ENCODE measurements at places on chromosomes 3 and 15.

DNA sequence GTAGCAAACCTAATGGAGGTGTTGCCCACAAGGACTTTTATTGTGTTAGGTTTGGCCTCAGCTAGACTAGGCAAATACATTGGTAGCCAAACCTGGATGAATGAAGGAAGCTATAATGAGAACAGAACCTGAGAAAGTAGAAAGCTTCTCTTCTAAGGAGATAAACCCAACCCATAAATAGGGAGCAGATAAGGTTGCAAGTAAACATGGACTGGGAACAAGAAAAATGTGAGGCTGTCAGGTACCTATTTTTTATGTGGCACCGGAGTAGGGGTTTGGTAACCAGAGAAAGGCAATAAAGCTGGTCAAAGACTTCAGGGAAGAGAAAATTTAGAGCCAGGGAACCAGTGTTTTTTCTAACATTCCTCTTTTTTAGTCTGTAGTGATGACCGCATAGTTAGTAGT lies 25.0 kb downstream of the ZNF654 start:
- no peak for DNase-seq

- DNase-seq, result peak; percentile 58
These were observed 199.1 kb downstream of the LRRN1 start for GRCh38 chr3:3998140-3998922.

- no peak for DNase-seq
These were observed 222.1 kb downstream of the LRTM1 start for GRCh38 chr3:54705730-54706129.

- DNase-seq, result no peak
These were observed 3.3 kb downstream of the TRIM71 start for GRCh38 chr3:32820971-32821685.

DNA sequence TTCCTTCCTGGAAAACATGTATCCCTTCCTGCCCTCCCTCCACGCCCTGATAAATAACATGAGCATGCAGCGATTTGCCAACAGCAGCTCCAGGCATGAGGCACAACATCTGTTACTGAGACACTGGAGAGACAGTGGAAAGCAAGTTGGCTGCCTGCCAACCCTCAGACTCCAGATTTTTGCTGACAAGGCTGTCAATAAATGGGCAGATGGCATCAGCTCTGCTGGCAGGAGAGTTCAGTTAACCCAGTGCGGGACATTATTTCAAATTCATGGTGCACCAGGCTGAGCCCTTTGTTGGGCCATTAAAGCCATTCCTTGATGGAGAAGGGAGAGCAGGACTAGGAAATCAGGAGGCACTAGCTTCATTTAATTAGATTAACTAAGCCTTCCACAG lies 293.3 kb downstream of the MEX3B start:
- no peak for DNase-seq

GRCh38 chr3:193530231-193531165 lies 24.2 kb downstream of the ATP13A4 start:
- no peak for DNase-seq

GRCh38 chr3:144200004-144200403 lies 228.4 kb downstream of the DIPK2A start:
- DNase-seq, result no peak

GRCh38 chr15:42832576-42832975 lies 88.0 kb downstream of the TTBK2 start:
- peak; percentile 61 for DNase-seq

DNA sequence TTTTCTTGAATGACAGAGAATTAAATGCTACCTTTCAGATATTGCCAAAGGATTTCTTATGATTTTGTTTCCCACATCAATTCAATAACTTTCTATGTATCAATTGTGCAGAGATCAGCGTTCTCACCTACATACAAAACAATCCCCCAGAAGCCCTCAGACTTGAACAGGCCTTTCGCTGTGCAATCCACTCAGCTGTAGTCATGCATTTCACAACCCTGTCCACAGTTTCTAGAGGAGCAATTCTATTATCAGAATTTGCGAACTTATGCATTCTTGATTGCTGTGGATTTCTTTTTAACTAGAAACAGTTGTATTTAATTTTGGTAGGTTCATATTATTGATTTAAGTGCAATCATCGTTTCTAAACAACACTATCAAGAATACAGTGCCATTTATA lies 13.7 kb upstream of the ALCAM start:
- no peak for DNase-seq

DNA sequence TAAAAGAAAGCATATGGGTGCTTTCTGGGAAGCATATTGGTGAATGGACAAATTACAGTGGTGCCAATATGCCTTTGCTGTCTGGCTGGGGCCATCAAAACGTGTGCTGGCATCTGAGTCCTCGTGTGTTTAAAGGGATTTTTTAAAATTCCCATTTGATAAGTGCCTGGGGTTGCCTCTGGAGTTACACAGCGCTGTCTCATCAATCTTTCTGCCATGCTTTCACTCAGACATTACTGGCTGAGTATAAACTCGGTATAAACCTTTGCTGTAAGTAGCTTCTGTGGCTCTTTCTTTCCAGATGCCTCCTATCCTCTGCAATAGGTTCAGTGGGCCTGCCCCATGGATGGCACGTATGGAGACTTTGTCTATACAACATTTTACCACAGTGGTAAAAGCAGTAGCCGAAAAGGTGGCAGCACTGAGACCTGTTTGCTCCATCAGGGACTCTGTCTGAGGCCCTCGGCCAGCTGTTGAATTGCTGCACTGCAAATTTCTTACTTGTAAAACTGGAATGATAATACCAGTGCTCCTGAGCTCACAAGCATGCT lies 195.5 kb downstream of the LPP start:
- no peak for DNase-seq

DNA sequence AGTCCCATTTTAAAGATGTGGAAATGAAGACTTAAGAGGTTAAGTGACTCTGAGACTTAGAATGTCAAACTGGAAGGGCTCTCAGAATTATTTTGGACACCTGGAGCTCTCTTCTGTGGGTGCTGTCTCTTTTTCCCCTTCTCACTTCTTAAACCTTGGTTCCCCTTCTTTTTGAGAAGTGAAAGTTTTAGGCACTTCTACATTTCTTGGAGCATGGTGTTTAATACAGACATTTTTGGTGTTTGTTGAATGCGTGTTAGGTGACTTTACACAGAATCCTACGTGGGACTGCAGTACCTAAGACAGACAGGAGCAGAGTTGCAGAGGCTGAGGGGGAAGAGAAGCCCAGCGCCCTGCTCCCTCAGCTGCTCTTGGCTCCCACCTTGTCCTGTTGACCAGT lies 133.3 kb downstream of the MDFIC2 start:
- DNase-seq, result no peak

DNA sequence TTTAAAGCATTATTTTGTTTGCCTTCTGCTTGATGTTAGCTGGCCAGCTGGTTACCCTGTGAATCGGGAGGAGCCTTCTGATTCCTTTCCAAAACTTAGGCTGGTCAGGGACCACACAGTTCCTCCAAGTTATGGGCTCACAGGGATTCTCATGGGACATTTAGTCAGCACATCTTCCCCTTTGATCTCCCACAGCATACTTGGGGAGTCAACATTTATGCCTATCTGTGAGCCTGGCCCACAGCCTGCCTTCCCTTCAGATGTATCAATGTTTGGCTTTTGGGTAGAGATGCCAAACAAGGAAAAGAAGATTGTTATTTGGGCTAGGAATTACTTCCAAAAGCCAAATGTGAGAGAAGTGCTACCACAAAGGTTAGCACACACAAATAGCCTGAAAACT lies 32.6 kb upstream of the DCP1A start:
- DNase-seq, result no peak

DNA sequence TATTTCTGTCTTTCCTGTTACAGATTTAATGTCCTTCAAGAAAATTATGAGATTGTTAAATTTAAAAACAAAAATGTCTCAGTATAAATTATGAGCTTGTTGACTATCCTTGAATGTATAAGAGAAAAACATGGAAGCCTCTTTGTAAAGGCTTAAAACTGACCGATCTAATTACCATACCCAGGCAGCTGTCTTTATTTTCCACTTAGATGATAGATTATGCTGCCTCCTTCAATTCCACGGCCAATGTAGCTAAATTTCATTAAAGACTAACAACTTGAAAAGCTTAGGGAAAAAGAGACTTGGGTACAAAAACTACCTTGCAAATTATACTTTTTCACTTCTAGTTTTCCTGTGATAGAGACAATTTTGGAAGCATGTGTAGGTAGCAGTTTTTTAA lies 88.3 kb downstream of the ATP10A start:
- DNase-seq, result no peak

GRCh38 chr3:150057227-150057626 lies 86.5 kb upstream of the PFN2 start:
- no peak for DNase-seq

- DNase-seq, result no peak
These were observed 117.6 kb downstream of the CHST2 start for GRCh38 chr3:143237077-143237627.

GRCh38 chr15:99153026-99153535 lies 48.2 kb downstream of the SYNM start:
- DNase-seq, result no peak

DNA sequence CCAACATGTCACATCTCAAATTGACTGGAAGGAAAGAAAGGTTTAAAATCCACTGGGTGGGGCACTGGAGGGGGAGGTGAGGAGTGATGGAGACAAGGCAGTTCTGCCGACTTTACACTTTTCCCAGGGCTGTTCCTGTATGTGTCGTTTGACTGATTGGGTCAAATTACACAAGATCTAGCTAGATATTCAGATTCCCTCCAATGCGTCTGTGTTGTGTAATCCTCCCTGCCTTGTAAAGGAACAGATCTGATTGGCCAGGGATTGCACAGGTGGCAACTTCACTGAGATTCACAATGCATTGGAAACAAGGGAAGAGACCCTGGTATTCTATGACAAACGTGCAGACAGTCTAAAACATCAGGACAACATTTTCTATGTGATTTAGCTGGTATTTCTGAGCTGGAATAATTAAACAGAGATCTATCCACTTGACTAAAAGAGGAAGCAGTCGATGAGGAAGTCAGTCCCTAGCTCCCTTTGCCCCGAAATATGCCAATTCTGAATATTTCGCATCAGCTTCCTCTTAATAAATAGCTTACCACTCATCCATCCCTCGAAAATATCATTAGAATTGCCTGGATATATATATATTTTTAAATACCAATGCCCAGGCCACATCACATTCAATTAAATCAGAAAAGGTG lies 312.9 kb downstream of the RORA start:
- no peak for DNase-seq

DNA sequence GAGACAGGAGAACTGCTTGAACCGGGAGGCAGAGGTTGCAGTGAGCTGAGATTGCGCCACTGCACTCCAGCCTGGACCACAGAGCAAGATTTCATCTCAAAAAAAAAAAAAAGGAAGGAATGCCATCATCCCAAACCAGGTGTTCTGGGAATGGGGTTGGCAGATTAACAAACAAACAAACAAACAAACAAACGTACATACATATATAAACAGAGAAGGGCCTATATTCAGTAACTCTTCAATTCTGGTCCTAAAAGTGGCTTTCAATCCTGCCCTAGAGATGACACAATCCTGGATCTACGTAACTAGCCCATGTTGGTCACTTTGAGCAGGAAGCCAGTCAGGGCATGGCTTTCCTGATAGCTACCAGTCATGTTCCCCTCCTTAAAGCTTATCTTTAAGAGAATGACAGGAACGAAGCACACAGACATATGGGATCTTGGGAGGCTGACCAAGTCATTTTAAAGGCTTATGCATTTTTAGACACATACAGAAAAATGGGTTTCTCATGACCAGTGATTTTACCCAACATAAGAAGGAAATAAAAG lies 29.9 kb upstream of the RAB11A start:
- DNase-seq, result no peak

GRCh38 chr3:54901906-54902685 lies 25.8 kb downstream of the LRTM1 start:
- DNase-seq, result no peak

DNA sequence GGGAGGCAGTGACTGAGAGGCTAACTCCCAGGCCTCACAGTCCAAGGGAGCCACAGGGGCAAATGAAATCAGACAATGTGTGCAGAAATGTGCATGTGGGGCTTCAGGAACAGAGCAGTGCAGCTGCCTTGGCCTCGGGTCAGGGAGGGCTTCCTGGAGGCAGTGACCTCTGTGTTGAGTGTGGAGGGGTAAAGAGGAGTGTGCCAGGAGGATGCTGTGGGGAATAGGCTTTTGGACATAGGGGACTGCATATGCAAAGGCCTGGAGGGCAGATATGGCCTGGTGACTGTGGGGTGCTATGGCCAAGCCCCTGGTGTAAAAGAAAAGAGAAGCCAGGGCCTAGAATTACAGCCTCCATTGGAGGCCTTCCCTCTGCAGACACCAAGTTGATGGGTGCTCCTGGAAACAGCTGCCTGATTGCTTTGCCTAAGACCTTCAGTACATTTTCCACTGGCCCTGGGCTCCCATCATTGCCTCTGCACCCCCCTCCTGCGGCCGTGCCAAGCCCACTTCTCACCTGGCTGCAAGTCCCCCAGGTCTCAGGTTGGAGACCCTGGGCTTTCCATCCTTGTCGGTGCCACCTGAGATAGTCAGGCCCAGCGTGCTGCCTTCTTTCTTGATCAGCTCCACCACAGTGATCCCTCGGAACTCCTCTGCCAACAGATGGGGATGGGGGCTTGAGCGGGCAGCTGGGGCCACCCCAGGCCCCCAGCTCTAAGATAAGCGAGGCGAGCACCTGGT lies 15.1 kb downstream of the GRIP2 start:
- DNase-seq, result no peak

DNA sequence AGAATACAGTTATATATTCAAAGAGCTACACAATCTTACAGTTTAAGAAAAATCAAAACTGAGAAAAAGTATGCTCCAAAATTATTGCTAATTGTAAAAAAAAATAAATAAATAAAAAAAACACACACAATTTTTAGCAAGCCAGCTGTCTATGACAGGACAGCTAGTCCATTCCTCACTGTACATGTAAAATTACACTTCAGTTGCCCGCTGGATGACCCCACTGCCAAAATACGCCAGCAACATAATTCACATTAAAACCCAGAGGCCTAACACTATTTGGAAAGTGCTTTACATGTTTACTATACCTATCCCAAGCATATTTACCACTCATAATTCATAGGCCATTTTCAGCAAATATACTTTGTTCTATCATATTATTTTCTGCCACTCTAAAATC lies 5.8 kb downstream of the MYO9A start:
- DNase-seq, result no peak

DNA sequence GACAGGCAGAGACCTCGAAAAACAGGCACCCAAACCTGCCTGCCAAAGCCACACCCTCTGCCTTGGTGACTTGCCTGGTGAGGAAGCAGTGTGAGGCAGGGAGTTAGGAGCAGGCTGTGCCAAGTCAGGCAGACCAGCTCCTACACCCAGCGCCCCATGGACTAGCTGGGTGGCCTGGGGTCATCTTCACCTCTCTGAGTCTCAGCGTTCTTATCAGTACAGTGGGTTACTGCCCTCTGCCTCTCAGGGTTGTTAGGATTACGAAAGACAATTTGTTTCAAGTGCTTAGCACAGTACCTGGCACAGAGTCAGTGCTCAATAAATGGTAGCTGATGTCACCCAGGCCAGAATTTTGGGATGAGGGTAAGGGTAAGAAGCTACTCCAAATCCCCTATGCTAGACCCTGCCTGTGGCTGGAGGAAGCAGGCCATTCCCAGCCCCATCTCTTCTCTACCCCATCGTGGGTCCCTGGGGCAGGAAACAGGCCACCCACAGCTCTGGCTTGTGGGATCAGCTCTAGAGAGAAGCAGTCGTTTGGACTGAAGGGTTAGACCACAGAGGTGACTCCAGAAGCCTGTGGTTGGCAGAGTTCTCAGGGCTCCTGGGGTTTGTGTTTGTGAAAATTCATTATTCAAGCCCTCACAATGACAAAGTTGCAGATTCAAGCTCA lies 10.1 kb downstream of the SLC51B start:
- DNase-seq, result no peak

GRCh38 chr15:77179541-77179998 lies 108.7 kb upstream of the TSPAN3 start:
- no peak for DNase-seq

Measured in A549 (cell line).